Esophagus mucosa (tissue), 1 donor: ENCODE measurements at places on chromosomes 2 and 18.

DNA sequence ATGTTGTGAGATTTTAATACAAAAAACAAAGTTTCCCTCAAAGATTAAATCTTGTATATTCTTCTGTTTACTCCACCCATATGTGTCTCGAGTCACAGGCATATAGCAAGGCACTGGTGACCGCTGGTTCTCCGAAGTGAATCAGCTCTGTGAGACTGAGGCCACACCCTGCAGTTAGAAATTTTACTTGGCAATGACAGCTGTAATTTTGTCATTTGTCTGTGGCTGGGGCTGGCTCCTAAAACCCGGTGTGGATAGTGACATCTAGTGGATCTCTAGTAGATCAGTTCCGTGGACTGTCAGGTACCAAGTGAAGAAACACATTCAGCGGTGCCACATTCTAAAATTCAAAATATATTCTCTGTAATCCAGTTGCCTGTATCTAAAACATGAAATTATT is 278.0 kb downstream of the NEDD4L start:
- peak; percentile 97 for ATAC-seq

DNA sequence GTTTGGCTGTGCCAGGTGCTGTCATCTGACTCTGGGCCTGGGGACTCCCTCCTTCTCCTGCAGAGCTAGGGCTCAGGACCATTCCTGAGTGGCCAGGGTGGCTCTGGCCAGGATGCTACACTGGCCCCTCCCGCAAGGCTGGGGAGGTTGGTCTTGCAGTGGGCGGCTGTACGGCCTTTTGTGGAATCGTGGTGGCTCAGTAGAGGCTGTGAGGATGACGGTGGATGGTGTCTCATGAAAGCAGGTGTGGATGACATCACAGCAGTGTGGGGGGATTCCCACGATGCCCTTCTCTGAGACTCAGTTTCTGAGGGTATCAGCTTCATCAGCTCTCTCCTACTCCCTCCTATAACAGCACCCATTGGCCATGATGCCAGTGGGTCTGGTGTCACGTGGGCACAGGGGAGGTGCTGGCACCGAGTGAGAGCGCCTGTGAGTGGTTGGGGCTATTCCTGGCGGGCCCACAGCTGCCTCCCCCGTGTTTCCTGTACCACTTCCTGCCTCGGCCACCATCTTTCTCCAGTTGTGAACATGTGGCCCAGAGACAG is 144.2 kb upstream of the HDAC4 start:
- ATAC-seq: no peak

- peak; percentile 54 for ATAC-seq
These were observed 19.2 kb downstream of the DAW1 start for GRCh38 chr2:227890495-227891079.

GRCh38 chr2:233691443-233692433 is 952 bp upstream of the UGT1A6 start:
- peak; percentile 99 for ATAC-seq

DNA sequence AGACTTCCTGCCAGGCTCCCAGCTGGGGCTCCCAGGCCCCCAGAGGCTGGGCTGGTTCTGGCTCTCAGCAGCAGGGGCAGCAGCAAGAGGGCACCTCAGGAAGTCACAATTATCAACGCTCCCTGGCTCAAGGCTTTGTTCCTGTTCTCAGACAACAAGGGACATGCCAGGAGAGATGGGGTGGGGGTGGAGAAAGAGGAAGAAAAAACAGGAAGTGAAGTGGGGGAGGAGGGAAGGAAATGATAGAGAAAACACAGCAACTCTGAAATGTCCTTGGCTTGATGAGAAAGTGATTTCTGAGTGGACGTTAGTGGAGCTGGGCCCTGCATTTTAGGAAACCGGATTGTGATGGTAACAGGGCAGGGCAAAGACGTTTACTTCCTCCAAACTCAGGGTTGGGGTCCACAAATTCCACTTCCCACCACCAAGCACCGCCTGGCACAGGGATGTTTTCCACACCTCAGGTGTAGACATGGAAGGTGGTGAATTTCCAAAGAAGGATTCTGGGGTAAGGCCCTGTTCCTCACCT is 40.4 kb downstream of the CYRIA start:
- no peak for ATAC-seq

DNA sequence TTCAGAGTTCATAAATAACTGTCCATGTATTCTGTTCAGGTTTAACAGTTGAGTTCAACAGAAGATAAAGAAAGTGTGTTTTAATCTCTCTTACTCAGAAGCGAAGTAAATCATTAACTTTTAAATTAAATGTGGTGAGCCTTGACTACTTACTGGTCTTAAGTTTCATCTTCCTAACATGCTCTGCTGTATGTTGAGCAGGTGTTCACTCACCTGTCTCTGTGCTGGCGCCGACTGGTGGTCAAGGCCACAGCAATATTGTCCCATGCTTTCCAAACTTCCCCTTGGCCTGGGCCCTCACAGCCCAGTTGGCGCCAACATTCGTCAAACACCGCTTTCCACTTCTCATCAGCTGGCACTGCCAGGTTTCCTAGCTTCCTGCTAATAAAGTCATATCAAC is 17.0 kb upstream of the MPP4 start:
- ATAC-seq: no peak

DNA sequence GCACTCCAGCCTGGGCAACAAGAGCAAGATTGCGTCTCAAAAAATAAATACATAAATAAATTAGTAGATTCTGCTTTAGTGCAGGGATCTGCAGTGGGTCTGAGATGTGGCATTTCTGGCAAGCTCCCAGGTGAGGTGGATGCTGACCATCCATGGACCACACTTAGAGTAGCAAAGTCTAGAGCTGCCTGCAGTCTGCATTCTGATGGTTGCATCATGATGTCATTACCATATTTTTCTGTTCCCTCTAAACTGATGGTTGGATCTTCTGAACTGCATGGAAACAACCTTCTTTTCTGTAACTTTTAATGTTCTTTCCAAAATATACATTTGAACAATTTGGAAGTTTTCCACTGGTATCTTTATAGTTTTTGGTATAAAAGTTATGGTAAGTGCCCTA is 42.9 kb downstream of the MYL12B start:
- ATAC-seq: no peak

- no peak for ATAC-seq
These were observed 20.1 kb upstream of the NEB start for GRCh38 chr2:151754253-151754897.

GRCh38 chr18:76855594-76855993 is 33.2 kb downstream of the ZNF236 start:
- no peak for ATAC-seq

DNA sequence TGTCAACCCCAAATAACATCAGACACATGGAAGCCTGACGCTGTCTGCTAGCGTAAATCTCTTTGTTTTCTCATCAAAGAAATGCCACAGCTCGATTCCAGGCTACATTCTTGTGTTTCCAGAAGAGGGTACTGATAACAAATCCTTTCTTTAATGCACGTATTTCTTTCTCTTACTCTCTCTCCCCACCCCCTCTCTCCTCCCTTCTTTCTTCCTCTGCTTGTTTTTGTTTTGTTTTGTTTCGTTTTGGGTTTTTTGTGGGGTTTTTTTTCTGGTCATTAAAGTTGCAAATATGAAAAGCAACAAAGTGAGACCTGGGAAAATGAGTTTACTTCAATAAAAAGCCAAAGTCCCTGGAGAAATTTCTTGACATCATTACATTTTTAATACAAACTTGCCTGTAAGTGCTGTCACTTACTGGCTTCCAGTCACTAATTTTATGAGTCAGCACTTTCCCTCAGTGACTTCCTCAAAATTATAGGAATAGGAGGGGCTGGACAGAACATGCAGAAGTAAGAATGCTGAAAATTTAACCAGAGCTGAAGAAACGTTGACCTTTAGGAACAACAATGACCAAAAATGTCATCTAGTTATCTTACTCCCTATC is 106.7 kb upstream of the NABP1 start:
- peak; percentile 38 for ATAC-seq

DNA sequence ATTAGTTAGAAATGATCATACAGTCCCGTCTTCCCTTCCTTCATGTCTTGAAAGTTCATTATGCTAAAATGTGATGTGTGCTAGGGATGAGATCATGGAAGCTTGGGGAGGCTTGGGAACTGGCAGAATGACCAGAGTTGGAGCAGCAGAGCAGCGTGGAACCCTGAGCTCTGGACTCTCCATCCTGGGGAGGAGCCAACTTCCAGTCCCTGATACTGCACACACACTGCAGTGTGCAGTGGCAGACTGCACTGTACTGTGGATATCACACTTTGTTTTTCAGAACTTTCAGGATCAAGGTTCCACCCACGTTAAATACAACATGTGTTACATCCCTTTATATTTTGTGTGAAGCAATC is 27.3 kb upstream of the GREB1 start:
- no peak for ATAC-seq

- no peak for ATAC-seq
These were observed 58.0 kb downstream of the TCF7L1 start for GRCh38 chr2:85191157-85191556.

DNA sequence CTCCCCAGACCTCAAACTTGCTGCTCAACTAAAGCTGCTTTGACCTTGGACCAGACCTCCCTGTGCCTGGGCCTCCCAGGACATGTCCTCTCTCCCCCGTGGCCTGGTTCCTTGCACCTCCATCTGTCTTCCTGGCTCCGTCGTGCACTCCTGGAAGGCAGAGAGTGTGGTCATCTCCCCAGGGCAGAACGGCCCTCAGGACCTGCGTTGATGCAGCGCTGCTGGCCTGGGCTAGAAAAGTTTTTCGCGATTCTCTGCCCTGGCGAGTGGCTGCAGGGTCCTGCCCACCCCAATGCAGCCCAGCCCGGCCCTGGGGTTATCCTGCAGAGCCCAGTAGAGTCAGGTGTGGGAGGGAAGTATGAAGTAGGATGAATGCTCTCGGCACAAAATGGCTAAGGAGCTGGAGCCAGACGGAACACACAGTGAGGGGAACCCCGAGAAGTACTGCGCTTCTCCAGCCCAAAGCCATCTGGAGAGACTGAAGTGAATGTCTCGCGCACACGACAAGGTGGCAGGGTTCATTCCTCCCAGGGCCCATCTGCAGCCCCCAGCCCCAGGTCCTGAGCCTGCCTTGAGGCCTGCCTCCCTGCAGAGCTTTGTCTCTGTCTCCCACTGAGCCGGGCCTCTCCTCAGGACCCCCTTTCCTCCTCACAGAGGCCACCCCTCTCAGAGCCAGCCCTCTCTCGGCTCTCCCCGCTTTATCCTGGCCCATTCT is 41.7 kb downstream of the ATOH8 start:
- no peak for ATAC-seq

GRCh38 chr2:136104977-136105376 is 13.0 kb downstream of the CXCR4 start:
- no peak for ATAC-seq

DNA sequence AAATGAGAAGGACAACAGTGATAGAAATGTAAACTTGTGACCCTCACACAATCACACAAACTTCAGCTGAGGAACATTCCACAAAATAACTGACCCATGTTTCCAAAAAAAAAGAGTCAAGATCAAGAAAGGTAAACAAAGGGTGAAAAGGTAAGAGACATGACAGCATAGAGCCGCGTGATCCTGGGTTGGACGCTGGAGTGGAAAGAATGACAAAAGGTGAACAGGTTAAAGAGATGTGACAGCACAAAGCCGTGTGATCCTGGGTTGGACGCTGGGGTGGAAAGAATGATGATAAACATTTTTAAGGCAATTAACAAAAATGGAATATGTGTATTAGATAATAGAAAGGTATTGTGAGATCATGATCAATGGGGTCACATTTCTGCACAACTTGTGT is 110.3 kb downstream of the SNTG2 start:
- no peak for ATAC-seq

GRCh38 chr18:60753753-60754152 is 381.2 kb upstream of the MC4R start:
- no peak for ATAC-seq

DNA sequence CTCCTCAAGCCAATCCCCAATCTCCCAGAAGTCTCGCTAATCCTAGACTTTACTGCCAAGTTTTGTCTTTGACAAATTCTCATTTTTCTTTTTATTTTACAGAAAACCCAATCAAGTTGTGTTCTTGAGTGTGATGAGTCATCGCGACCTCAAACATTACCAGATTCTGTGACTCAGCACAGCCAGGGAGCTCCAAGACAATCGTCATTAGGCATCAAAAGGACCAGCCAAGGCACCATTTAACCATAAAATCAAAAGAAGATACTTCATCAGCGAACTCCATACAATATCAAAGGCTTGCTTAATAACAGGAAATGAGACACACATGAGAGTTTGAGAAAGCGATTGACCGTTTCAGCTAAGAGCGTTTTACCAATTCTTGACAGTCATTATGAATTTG is 146.2 kb upstream of the AGAP1 start:
- peak; percentile 48 for ATAC-seq

DNA sequence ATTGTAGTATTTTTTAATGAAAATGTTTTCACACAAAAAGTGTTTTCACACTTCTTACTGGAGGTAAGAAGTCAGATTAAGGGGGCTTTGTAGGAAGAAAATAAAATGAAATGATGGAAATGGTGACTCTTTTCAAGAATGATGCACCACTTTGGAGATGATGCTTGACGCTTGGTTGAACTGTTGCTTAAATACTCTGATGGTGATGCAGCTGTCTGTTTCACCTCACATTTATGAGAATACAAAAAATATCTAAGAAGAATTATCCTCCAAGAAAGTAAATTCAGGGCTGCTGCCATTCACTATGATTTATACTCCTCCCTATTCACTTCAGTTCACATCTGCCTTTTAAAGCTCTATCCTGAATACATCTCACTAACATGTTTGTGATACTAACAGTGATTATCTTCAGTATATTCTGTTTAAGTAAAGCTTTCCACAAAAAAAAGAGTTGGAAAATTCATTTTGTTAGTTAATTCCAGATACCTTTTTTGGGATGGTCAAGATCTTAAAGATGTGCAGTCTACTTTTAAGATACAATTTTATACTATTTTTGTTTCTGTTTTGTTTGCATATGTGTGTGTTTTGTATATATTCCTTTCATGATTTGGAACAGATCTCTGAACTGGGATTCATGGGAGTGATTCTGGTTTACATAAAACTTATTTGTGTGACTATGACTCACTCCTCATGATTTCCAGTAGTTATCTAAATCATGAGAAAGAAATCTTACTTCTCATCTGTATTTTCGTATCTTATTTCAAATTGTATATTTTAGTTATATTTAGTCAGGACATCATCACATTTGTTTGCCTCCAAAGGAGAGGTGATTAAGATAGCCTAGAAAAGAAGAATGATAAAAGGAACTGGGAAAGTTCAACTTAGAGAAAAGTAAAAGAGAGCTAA is 53.1 kb downstream of the SLC39A10 start:
- ATAC-seq: no peak

DNA sequence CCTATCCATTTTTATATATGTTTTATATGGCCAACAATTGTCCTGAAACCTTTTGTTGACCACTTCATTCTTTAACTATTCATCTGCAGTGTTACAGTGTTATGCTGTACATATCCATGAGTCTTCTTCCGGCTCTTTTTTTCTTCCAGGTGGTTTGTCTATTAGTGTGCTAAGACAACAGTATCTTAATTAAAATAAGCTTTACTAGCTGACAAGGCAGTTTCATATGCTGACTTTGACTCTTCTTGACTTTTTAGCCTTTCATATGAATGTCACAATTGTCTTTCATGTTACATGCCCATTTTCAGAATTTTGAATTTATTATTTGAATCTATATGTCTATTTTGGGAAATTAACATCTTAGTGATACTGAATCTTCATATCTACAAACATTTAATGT is 1249.0 kb downstream of the DPP10 start:
- ATAC-seq: no peak

GRCh38 chr18:11081009-11081532 is 68.3 kb downstream of the PIEZO2 start:
- ATAC-seq: no peak
